AG04450 (cell line): ENCODE measurements at places on chromosomes 4 and X.

DNA sequence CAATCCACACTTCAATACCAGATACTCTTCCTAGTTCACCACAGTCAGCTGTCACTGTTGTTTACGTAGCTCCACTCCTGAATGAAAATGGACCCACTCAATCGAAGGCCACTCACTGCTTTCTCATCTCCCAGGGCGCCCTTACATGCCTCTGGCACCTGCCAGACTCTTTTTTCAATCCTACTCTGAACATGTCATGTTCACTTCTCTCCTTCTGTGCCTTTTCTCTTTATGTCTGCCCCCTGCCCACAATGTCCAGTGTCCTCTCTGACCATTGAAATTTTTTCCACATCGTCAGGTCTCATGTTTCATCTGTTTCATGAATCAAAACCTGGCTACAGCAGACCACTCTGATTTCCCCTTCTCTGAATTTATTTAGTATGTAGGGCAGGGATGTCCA is 1.3 kb upstream of the MGAT4D start:
- DNase-seq, result no peak

DNA sequence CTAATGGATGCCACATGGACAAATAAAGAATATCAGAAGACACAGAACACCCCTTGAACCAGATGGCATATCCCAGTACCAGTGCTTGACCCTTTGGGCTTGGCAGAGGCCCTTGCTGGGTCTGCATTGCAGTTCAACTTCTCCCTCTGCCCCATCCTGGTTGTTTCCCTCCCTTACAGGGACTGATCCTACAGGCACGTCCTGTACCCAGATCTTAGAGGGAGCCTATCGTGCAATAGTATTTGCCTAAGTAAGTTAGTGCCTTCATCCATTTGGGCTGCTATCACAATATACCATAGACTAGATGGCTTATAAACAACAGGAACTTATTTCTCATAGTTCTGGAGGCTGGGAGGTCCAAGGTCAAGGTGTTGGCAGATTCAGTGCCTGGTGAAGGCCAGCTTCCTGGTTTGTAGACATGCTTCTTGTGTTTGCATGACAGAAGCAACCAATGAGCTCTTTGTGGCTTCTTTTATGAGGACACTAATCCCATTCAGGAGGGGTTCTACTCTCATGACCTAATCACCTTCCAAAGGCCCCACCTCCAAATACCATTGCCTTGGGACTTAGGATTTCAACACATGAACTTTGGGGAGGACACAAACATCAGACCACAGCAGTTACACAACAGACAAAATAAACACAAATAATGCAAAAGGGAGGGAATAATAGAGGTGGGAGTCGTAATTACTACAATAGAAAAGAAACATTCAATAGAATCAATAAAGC is 146.5 kb upstream of the MSX1 start:
- DNase-seq, result no peak

GRCh38 chr4:118801895-118802575 is 33.9 kb downstream of the SEC24D start:
- DNase-seq, result no peak

- DNase-seq, result no peak
These were observed 12.1 kb downstream of the FRG2 start for GRCh38 chr4:190014771-190015537.

GRCh38 chr4:94519925-94520789 is 68.4 kb downstream of the PDLIM5 start:
- DNase-seq, result no peak

GRCh38 chr4:1339489-1339888 is 7.5 kb upstream of the UVSSA start:
- no peak for DNase-seq

DNA sequence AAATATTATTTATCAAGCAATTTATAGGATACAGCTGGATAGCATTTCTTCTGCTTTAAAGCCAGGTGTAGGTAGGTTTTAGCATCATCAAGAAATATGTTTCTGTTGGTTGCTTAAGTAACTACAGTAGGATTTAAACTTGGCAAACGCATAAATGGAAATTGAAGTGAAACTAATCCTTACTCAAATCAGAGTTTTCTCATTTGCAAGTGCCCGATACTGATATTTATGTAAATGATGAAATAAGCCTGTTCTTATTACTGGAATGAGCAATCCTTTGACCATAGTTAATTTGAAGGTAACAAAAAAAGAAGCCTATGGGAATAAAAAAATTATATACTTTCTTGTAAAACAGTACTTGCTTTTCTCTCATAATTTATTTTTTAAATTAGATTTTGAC is 23.2 kb upstream of the PIGA start:
- no peak for DNase-seq
